Activated CD4-positive, alpha-beta T cell treated with anti-CD3 and anti-CD28 coated beads, Interleukin-2, amount 10 ng/mL, durations not matched to agents 7 days and 5 days (primary cell): ENCODE measurements at places on chromosomes 16 and 17. TPM values are rescaled to one million over a fixed set of nuclear protein-coding genes. Genes with fewer than 3 reads are reported as not detected.

DNA sequence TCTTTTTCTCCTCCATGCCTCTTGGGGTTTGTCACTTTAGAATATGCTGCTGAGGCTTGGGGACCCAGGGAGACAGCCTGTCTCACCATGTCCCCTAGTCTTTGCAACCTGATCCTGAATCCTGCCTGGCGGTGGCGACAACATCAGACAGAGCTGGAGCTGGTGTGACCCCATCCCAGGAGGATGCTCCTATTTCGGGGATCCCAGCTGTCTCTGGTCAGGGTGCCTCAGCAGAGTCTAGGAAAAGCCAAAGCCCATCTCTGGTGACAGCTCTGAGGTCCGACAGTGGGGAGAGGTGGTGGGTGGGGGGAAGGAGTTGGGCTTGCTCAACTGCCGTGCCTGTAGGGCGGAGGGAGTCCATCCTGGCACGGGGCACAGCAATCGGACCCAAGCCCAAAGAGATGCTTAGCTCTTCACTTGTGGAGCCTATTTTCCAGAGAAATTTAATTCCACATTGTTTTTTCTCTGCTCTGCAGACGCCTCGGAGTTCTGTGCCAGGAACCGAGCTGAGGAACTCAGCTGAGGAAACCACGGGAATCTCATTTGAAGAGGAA lies 10.3 kb upstream of the TNS4 start:
- H3K36me3 ChIP-seq, result peaks cover 8% of the 10 kb centered on the region
- no peak for DNase-seq
- peak overlapping the region; percentile 11 for H3K27ac ChIP-seq
- no peaks in the 10 kb centered on the region for H3K27me3 ChIP-seq

DNA sequence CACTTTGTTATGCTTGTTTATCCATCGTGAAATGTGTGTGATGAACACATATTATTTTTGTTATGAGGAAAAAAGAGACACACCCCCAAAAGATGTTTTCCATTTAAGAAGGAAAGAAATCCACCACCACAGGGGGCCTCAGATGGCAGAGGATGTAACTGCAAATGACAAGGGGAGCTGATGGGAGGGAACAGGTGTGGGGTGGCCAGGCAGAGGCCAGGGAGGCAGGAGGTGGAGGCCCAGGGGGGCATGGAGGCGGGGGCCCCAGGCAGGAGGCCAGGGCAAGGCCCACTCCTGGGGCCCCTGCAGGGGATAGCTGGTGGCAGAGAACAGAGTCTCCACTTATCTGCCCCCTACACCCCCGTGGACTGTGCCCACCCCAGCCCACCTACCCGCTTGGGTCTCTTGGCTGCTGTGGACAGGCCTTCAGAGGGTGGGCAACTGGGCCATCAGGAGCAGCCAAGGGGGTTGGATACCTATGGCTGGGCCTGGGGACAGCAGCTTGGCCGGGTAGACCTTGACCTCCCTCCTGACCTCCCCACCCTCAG lies 28.0 kb downstream of the PPL start:
- no peaks in the 10 kb centered on the region for H3K4me1 ChIP-seq
- H3K4me3 ChIP-seq, result no peak overlapping the region
- peaks cover 5% of the 10 kb centered on the region for H3K27me3 ChIP-seq

DNA sequence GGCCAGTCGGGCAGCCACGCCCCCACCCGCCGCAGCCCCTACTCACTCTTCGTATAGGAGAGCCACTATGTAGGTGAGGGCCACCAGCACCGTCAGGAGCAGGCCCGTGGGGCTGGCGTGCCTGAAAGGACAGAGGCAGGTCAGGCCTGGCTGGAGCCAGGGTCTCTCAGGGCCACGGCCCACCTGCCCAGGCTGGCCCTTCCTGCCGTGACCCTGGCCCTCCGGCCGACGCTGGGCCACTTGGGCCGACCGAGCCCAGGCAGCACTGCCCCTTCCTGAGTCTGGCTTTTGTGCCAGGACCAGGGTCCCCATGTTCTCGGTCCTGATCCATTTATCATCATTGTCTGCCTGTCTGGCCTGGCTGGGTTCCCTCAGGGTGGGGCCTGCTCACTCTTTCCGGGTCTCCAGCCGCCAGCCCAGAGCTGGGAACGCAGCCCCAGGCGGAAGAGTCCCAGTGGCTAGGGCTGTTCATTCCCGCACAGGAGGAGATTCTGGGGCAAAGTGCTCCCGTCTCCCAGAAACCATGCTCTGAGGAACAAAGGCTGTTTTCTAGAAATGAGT lies 10.1 kb upstream of the RASD1 start:
- H3K36me3 ChIP-seq, result no peaks in the 10 kb centered on the region
- no peak overlapping the region for H3K4me3 ChIP-seq
- H3K27ac ChIP-seq, result no peak overlapping the region

GRCh38 chr16:87806261-87806640 lies 40.5 kb upstream of the KLHDC4 start:
- peaks cover 32% of the 10 kb centered on the region for H3K4me1 ChIP-seq
- H3K27ac ChIP-seq, result peak overlapping the region; percentile 98
- no peak for DNase-seq
- H3K36me3 ChIP-seq, result peaks cover 4% of the 10 kb centered on the region
- peak overlapping the region; percentile 86 for H3K4me3 ChIP-seq

GRCh38 chr17:31155208-31155810 lies 60.5 kb downstream of the NF1 start:
- H3K36me3 ChIP-seq, result peaks cover 10% of the 10 kb centered on the region
- no peak overlapping the region for H3K27ac ChIP-seq
- no peak for DNase-seq
- peaks cover 16% of the 10 kb centered on the region for H3K4me1 ChIP-seq
- H3K4me3 ChIP-seq, result no peak overlapping the region

GRCh38 chr16:19136549-19137196 lies 22.9 kb downstream of the ITPRIPL2 start:
- H3K27me3 ChIP-seq, result peaks cover 18% of the 10 kb centered on the region
- H3K36me3 ChIP-seq, result no peaks in the 10 kb centered on the region
- H3K4me1 ChIP-seq, result no peaks in the 10 kb centered on the region
- no peak for DNase-seq
- no peak overlapping the region for H3K4me3 ChIP-seq

DNA sequence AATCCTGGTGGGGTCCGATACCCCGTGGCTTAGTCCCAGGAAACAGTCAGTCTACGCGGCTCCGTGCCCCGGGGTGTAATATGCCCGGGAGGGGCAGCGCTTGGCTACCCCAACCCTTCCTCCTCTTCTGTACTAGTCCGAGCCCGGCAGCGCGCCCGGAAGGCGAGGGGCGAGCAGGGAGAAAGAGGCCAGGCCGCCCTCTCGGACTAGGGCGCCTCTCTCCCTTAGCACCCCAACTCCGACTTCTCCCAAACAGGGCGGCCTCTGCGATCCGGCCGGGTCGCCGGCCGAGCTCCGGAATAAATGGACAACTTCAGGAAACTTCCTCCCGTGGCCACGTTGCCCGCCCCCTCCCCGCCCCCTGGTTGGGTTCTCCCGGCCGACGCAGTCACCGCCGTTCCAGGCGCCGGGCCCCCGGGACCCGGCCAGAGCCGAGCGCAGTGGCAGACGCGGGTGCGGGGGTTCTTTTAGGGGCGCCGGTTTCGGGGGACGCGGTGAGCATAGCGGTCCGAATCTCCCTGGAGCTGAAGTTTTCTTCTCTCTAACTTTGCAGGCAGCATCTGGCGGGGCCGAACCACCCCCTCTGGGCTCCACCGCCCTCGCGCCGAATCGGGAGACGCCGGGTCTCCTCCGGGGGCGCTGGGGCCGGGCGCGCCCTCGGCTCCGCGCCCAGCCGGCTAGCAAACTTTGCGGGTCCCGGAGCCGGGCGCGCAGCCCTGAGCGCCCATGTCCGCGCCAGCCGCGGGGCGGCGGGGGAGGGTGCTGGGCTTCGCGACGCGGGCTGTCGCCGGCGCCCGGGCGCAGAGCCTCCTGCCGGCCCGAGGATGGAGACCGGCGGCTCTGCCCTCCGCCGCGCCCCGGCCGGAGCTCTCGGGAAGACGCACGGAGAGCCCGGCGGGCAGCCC lies at the start of gene SDK2:
Gene SDK2 (minus strand): TSS at position 301 of the 905 bp plus-strand sequence. CDS start 357 bp downstream, outside the sequence.
- no peaks in the 10 kb centered on the region for H3K36me3 ChIP-seq
- H3K4me1 ChIP-seq, result peaks cover 25% of the 10 kb centered on the region
- peaks cover 39% of the 10 kb centered on the region for H3K27me3 ChIP-seq
- peak within 1 kb of the TSS; percentile 80 for H3K4me3 ChIP-seq
- no peak for DNase-seq
- H3K27ac ChIP-seq, result no peak within 1 kb of the TSS

The BRD7 gene
- 102 TPM for total RNA-seq

The MGAT5B gene
- total RNA-seq, result 0.12 TPM

The KRTAP4-5 gene
- not detected for total RNA-seq
